ENCODE measurements at places on chromosomes 5 and 9.

DNA sequence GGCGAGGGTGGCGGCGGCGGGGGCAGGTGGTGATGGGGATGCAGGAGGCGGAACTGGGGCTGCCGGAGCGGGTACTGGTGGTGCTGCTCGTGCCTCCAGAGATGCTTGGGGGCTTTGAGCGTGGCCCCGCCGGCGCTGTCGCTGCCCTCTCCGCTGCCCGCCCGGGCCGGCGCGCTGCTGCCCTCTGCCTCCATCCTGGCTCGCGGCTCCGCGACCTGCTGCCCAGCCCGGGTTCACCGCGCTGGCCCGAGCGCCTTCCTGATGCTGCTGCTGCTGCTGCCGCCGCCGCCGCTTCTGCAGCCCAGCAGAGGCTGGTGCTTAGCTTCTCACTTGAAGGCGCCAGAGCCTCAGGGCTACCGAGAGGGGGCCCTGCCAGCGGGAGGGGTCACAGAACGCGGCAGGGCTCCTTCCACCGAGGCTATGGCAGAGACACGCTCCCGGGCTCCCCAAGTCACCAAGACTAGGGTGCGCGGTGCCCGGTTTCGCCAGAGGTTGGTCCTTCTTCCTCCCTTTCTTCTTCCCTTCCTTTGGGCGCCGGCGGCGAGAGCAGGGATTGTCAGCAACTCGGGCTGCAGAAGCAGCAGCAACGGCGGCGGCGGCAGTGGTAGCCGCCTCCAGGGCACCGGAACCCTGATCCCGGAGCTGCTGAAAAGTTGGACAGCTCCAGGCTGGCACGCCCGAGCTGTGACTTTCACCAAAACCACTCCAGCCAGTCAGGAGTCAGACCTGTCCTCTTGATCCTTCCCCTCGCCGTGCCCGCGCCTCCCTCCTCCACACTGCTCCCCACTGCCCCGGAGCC lies at the start of gene PDE4D:
PDE4D (minus strand) TSS at position 298 of the 799 bp plus-strand sequence.
- no peak for DNase-seq

GRCh38 chr9:31574006-31574765 lies 810.3 kb upstream of the ACO1 start:
- DNase-seq, result no peak

- DNase-seq, result no peak
Observed at GRCh38 chr9:5178126-5178805, 7.2 kb downstream of the INSL6 start.

GRCh38 chr9:132414731-132415130 lies 4.7 kb downstream of the CFAP77 start:
- no peak for DNase-seq

DNA sequence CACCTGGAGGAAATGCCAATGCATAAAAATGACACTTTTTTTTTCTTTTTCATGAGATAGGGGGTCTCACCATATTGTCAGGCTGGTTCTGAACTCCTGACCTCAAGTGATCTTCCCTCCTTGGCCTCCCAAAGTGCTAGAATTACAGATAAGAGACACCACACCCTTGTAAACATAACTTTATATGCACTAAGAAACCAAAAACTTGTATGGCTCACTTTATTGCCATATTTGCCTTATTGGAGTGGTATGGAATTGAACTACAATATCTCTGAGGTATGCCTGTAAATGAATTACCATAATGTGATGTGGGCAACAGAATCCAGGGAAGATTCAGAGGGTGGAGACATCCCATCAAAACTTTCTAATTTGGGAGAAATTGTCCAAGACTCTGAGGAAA lies 113.9 kb downstream of the UGCG start:
- no peak for DNase-seq

All from germinal center (tissue), 1 donor.